ENCODE measurements at places on chromosomes 5 and 9.

DNA sequence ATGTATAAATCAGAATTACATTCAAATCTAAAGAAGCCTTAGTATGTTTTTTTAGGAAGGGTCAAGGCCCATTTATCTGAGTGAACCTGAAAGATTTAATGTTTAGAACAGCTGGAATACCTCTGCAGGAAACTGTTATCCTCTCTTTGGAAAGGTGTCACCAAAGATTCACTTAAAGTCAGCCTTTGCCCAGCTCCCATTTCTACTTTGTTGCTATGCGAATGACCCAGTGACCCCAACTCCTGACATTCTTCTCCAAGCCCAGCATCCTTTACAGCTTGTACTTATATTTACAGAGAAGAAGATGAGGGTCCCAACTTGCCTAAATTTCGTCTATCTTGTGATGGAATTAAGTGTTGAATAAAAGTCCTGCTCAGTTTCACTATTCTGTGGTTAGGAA, 1198.6 kb downstream of the CDH12 start:
- no peak for DNase-seq

- DNase-seq = no peak
These were observed 112.9 kb upstream of the STC2 start for GRCh38 chr5:173441053-173441628.

DNA sequence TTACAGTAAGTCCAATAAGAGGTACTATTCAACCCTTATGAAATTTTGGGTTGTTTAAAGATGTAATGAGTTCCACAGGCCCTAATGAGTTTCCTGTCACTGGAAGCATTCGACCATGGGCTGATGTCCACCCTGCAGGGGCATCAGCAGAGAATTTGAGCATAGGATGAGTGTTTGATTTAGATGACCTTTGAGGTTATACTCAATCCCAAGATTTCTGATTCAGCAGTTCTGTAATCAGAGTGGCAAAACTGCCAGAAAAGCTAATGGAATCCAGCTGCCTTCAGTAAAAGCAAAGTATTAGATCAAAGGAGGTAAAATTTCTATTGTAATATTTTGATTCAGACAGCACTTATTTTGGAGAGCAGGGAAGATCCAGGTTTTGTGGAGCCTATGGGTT, 68.3 kb downstream of the COX7C start:
- no peak for DNase-seq

GRCh38 chr5:141646026-141646425, 5.2 kb downstream of the FCHSD1 start:
- DNase-seq = no peak

DNA sequence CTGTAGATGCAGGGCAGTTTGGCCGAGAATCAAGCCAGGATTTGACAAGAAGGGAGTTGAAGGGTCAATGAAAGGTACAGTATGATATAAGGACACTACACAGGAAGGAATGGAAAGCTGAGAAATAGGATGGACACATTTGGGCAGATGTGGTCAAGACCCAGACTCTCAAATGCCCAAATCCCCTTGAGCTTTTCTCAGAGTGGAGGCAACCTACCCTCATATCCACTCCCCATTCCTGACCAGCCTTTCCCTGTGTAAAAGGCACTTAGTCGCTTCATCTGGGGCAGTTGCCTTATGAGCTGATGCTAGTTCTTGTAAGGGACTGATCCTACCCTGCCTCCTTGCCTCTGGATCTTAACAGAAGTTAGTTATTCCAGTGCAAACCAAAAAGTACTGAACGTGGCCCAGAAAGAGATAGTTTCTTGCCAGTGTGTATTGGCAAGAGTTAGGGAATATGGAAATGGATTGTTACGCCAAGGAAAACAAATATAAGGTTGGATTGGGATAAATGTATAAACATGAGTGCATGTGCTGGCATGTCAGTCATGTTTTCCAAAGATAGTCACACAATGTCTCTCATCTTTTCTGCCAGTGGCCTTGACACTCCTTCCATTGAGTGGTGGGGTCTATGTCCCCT, 4.1 kb upstream of the MCCC2 start:
- no peak for DNase-seq

- no peak for DNase-seq
These were observed 19.7 kb upstream of the ARHGEF28 start for GRCh38 chr5:73606206-73606753.

DNA sequence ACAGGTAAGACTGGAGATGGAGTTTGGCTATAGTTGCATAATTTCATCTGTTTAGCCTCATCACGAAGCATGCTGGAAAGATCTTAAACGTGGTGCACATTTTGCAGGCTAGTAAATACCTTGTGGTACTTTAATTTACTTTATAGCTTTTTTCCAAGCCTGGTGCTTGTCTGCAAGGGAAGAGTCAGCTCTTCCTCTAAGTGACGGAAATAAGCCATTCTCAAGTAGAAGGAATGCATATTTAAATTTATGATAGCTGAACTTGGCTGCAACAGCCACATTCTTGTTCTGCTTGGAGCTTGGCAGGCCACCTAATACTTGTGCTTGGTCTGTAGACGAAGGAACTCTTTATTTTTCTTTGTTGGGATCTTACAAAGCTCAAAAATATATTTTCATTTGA, 188.0 kb upstream of the PIK3R1 start:
- no peak for DNase-seq

DNA sequence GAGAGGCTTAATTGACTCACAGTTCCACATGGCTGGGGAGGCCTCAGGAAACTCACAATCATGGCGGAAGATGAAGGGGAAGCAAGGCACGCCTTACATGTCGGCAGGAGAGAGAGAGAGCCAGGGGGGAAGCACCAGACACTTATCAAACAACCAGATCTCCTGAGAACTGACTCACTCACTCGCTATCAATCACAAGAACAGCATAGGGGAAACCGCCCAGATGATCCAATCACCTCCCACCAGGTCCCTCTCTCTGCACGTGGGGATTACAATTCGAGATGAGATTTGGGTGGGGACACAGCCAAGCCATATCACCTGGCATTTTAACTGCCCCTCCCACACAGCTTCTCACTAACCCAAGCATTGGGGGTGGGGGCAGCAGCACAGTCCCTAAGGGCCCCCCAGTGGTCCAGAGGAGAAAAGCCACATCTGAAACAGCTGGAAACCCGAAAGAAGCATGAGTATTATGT, 76.1 kb upstream of the ASS1 start:
- no peak for DNase-seq

GRCh38 chr5:138212828-138213160, 329 bp downstream of the CDC23 start:
- DNase-seq = no peak

DNA sequence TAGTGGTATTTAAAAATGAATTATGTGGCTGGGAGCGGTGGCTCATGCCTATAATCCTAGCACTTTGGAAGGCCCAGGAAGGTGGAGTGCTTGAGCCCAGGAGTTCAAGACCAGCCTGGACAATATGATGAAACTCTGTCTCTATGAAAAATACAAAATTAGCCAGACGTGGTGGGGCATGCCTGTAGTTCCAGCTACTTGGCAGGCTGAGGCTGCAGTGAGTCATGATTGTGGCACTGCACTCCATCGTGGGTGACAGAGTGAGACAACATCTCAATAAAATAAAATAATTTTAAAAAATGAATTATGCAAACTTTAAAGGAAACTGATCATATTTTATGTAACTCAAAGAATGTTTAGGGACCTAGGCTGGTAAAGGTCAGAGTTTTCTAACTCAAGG, 310.8 kb upstream of the DMRT1 start:
- no peak for DNase-seq

- DNase-seq = no peak
These were observed 55.8 kb downstream of the JAK2 start for GRCh38 chr9:5040730-5041389.

- no peak for DNase-seq
These were observed 2.0 kb downstream of the SNX30 start for GRCh38 chr9:112752334-112753125.

DNA sequence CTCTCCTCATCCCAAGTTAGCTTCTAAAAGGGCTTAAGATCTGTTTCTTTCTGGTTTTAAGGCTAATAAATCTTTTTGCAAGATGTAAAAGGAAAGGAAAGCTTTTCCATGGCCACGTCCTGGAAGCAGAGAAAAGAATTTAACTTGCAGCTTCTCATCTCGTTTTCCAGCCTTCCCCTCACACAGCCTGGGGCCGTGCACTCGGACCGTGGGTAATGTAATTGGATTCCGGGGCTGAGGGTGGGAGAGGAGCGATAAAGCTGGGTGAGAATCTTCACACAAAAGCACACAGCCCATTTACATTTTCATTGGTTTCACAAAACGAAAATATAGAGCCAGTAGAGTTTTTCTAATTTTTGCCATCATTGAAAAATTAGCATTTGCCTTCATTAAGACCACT, 91.2 kb downstream of the IRX2 start:
- no peak for DNase-seq

DNA sequence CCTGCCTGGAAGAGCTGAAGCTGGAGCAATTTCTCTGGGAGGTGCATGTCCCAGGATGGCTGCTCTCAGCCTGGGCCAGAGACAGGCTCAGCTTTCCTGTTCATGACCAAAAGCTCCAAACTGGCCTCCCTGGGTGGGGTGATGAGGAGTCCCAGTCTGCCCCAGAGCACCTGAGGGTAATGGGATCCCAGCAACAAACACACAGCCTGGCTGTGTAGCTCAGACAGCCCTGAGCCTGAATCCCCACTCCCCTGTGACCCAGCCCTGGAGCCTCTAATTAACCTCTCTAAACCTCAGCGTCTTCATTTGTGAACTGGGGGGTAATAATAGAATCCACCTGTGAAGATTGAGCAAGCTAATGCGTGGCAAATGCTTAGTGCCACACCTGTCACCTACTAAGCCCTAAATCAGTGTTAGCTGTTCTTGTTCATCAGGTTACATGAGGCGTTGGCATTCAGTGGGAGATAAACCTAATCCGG, 67.5 kb downstream of the HSPA4 start:
- DNase-seq = no peak

DNA sequence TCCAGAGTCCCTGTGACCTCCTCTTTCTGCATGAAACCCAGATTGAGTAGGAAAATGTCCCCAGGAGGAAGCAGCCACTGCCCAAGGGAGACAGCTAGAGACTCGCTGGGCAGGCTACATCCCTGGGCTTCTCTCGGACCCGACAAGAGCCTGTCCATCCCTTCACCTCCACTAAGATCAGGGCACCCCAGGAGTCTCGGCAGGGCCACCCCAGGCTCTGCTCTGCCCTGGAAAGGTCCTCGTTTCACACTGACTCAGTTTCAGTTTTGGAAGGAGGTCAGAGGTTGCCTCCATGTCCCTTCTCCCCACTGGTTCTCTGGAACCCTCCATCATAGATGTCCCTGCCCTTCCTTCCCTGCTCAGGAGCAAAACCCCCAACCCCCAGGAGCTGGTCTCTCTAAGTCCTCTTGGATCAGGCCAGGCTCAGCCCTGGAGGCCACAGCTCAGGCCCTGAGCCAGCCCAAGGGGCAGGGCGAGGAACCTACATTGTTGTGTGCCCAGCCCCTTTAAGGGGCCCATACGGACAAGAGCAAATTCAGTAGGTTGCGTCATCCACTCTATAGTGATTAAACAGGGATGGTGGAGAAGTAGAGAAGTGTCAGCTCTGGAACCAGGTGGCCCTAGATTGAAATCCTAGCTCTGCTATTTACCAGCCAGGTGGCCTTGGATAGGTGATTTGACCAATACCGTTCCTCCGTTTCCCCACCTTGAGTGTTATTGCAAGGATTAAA, 37.4 kb downstream of the C9orf50 start:
- DNase-seq = no peak

GRCh38 chr5:423626-424261, 19.2 kb upstream of the EXOC3 start:
- DNase-seq = no peak

- peak; percentile 91 for DNase-seq
These were observed at the start of gene TCOF1 for GRCh38 chr5:150357326-150358260. Gene TCOF1 (plus strand): TSS chr5:150357697. CDS start chr5:150357747, 50 bp downstream.

- peak; percentile 68 for DNase-seq
These were observed 106.8 kb downstream of the PDE6A start for GRCh38 chr5:149837680-149838269.

DNA sequence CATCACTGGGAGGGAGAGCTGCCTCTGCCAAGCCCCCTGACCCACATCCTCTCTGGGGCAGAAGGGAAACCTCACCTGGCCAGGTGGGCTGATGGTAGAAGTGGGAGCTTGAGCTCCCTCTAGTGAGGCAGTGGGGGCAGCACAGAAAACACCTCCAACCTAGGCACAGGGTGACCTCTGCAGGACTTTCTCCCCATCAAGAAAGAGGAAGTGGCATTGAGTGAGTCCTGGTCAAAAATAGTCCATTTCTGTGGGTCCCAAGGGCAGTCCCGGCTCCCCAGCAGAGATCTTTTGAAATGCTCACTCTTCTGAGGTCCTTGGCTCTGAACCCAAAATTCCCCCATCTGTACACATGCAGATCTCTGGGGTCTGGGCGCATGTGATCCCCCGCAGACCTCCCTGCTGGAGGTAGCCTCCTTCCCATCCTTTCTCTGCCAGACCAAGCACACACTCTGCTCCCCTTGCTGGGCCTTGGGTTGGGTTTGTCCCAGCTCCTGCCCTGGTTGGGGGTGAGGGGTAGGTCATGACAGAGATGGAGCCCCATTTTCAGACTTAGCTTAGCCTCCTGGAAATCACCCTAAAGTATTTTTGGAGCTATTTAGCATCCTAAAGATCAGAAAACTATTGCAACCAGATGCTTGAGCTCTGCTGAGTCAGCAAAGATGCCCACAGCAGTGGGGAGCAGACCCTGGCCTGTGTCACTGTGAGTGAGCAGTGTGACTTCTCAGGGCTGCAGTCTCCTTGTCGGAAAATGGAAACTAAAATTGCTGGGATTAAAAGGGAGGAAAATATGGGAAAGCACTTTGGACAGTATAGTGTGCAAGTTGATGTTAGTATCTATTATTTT, 41.6 kb upstream of the LCP2 start:
- no peak for DNase-seq

- DNase-seq = no peak
These were observed 116.6 kb upstream of the STARD4 start for GRCh38 chr5:111628901-111629300.

Measured in SW 1271 (cell line).